ENCODE measurements at places on chromosomes 6 and 20.

GRCh38 chr6:30066082-30066481, 916 bp upstream of the PPP1R11 start:
- DNase-seq: no peak

DNA sequence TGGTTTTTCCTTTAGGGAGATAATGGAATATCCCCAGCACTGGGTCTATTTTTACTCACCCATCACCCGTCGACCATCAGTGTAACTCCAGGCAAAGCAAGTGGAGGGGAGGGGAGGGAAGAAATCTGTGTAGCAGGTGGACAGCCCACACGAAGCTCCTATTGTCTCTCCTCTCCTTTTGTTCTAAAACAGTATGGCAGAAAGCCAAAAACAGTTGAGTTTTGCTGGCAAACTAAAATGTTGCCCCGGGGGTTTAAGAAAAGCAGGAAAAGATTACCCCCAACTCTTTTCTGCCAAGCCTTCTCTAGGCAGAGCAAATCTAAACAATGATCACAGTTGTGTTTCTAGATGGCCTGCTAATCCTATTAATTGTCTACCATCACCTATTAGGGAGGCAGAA, 89.7 kb downstream of the PREP start:
- no peak for DNase-seq

GRCh38 chr20:14828459-14828858, 491.0 kb upstream of the FLRT3 start:
- no peak for DNase-seq

- DNase-seq: no peak
Measured at GRCh38 chr6:37822851-37823682, 3.5 kb downstream of the ZFAND3 start.

GRCh38 chr6:57205550-57206328, 16.4 kb downstream of the RAB23 start:
- no peak for DNase-seq

DNA sequence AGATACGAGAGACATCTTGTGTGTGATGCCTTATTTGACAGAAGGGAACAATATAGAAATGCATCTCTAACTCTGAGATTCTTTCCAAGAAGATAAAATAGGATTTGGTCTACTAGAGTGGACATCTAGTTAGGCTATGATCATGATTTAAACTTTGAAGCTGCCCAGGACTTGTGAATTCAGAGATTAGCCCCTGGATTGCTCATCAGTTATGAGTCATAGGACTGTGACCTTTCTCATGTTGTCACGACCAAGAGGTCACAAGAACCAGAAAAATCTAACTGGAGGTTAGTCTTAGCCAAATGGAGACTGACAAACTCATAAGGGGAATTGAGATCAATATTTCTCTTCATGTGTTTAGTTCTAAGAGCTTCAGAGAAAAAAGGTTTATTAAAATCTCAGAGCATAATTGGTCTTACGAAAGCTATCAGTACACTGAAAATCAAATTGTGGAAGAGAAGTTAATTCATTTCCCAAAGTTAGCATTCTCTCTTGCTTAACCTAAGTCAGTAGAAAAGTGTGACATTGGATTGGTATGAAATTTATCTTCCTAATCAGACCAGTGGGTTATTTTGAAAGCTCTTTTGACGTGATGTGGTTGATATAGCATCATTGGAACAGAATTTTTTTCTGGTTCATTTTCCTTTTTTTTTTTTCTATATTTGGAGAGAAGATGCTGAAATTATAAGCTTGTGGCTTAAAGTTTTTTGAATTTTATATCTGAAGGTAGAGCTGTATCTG, 245.7 kb downstream of the RNF144B start:
- DNase-seq: peak; percentile 69

- DNase-seq: no peak
Measured at GRCh38 chr6:4889701-4890100, 113.5 kb downstream of the CDYL start.

- no peak for DNase-seq
Measured at GRCh38 chr6:55560290-55560885, 18.6 kb downstream of the HMGCLL1 start.

DNA sequence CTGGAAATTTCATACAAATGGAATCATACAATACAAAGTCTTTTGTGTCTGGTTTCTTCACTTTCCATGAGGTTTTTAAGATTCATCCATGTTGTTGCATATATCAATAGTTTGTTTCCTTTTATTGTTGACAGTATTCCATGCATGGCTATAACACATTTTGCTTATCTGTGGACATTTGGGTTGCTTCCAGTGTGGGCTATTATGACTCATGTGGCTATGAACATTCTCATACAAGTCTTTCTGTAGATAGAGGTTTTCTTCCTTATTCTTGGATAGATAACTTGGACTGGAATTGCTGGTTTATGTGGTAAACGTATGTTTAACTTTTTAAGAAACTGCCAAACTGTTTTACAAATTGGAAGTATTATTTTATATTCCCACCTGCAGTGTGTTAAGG, 30.0 kb upstream of the KIF6 start:
- no peak for DNase-seq

DNA sequence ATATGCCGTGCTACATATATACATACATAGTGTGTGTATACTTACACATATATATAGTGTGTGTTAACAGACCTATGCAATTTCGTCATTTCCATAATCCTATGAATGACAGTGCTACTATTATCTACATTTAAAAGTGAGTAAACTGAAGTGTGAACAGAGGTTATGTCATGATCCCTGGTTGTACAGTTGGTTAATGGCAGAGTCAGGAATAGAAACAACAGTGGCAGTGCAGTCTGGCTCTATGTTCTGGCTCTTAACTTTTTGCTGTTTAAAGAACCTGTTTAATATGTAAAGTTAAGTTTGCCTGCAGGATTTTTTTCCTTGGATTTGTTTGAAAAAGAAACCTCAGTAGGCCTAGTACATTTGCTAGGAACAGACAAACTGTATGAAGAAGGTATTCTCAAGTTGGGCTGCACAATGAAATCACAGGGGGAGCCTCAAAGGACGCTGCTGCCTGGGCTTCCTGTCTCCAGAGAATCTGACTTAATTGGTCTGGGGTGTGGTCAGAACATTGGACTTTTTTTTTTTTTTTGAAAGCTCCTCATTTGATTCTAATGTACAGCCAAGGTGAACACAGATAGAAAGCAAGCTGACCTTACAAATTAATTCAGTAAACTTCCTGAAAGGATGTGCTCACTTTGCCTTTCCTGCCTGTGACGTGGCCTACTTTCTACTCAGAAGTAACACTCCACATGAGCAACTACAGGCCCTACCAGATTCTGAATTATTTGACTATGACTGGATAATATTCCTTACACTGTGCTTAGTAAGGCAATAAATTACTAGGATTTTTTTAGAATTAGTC, 29.4 kb downstream of the PLCB1 start:
- no peak for DNase-seq

GRCh38 chr6:113353392-113353791, 503.8 kb upstream of the MARCKS start:
- DNase-seq: no peak
